ENCODE measurements at places on chromosomes 12 and 14. TPM values are rescaled to one million over a fixed set of nuclear protein-coding genes. Genes with fewer than 3 reads are reported as not detected.

DNA sequence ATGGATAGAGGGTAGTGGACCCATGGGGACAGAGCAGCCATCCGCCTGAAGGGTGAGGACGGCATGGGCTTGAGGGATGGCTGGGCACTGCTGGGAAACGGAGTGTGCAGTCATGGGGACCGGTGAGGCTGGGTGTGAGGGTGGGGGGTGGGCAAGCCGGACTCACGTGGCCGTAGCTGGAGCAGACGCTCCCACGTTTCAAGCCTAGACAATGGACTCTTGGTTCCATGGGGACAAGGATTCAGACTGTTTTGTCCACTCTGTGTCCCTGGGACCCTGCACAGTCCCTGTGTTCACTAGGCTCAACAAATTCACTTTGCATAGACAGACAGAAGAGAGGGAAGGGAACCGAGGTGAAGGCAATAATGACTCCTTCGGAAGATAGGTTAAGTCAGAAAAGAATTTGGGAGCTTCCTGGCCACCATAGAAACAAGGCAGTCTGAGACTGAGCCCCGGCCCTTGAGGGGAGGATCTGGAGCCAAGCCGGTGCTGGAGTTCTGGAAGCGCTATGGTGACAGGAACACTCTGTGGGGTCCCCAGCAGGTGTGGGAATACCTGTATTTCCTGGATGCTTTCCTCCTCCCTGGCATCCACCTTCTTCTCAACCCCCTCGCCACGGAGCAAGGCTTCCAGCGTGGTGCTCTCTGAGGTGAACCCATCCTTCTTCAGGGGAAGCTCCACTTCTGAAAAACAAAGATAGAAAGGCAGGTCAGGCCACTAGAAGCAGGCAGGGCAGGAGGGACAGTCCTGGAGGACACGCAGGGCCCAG lies 162.5 kb downstream of the DPF3 start:
- no peak for DNase-seq

- DNase-seq = no peak
Observed at GRCh38 chr12:108646600-108647579, 13.2 kb upstream of the SELPLG start.

- DNase-seq = no peak
Observed at GRCh38 chr14:98886982-98887381, 385.0 kb downstream of the BCL11B start.

Gene CBX5
- total RNA-seq = 61.5 TPM

DNA sequence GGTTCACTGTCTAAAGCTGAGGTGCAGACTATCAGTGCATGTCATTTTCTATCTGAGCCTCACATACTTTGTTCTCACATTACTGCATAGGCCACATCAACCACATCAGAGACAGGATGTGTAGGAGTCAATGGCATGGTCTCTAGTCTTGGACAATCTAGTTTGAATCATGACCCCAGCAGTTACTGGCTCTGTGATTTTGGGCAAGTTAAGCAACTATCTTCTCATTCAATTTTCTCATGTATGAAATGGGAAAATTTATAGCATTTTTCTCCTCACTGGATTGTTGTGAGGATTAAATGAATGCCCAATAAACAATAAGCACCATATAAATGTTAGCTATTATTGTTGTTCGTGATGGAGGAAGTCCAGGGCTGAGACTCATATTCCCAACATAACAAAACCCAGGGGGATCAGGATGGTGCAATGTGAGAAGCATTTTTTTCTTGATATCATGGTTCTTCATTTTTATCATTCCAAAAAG lies 432.6 kb downstream of the LRIG3 start:
- DNase-seq = no peak

Gene NR1H4
- total RNA-seq = not detected

DNA sequence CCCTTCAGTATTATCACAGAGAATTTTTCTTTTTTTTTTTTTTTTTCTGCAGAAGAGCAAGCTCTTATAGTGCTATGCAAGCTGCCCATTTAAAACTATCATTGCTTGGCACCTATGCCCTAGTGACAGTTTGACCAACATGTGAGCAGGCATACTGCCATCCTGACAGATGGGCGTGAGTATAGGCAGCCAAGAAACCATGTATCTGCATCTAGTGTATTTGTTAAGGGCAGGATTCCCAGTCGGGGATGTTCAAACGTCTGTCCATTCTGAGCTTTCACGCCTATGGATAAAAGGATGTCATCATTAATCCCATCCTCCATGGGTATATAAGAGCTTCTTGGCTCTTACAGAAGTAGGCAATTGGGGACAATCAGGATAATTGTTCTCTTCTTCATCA lies 8.8 kb downstream of the VRK1 start:
- DNase-seq = no peak

- no peak for DNase-seq
Observed at GRCh38 chr14:20436363-20436755, 393 bp upstream of the KLHL33 start.

- DNase-seq = no peak
Observed at GRCh38 chr14:33230021-33230420, 291.3 kb downstream of the NPAS3 start.

GRCh38 chr14:80850197-80850814 lies 91.2 kb downstream of the CEP128 start:
- DNase-seq = peak; percentile 10

- DNase-seq = no peak
Observed at GRCh38 chr14:51828017-51828797, 32.2 kb upstream of the GNG2 start.

Gene CMA1
- not detected for total RNA-seq

- no peak for DNase-seq
Observed at GRCh38 chr14:96035456-96035855, 3.7 kb upstream of the C14orf132 start.

DNA sequence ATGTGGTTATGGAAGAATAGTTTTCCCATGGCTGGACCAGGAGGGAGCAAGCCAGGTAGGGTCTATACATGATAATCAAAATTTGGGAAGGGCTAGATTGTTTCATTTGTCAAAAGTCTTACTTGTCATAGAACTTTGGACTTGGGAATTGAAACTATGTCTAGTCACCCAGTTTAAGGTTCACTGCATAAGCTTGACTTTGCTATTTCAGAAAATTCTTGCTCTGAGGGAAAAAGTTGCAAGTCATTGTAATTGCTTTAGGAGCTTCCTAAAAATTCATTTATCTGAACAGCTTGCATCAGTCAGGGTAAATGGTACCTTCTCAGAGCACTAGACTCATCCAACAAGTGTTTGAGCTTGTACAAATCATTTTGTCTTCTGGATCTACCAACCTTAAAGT lies 1194.7 kb downstream of the GALC start:
- DNase-seq = peak; percentile 61

DNA sequence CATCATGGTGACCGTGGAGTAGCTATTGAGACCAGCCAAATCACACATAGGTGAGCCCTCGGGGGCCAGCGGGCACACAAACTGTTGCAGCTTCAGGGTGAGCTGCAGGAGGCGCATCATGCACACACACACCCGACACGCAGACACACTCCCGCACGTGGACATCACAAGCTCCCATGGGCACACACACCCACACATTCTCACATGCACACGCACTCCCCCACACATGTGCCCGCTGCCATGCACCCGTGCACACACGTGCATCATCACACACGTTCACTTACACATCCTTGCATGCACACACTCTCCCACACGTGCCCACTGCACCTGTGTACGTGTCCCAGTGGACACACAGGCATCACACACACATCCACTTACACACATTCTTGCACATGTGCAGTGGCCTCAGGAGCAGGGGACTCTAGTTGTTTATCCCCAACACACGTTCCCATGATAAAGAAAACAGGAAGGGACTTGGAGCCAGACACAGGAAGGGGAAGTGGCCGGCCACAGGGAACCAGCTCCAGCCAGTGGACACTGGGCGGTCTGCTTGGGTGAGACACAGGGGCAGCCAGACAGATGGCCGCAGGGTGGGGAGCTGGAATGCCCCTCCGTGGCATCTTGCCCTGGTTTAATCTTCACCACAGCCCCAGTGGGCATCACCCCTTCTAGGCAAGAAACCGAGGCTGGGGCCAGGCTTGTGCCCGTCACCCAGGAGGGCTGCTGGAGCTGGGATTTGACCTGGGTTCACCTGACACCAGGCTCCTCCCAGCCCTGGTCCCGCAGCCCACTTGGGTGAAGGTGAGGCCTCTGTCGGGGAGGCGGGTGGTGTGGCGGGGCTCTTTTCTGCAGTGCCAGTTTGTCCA lies 49.7 kb downstream of the CYP46A1 start:
- DNase-seq = no peak

Gene FBLN5
- total RNA-seq = 2.2 TPM

DNA sequence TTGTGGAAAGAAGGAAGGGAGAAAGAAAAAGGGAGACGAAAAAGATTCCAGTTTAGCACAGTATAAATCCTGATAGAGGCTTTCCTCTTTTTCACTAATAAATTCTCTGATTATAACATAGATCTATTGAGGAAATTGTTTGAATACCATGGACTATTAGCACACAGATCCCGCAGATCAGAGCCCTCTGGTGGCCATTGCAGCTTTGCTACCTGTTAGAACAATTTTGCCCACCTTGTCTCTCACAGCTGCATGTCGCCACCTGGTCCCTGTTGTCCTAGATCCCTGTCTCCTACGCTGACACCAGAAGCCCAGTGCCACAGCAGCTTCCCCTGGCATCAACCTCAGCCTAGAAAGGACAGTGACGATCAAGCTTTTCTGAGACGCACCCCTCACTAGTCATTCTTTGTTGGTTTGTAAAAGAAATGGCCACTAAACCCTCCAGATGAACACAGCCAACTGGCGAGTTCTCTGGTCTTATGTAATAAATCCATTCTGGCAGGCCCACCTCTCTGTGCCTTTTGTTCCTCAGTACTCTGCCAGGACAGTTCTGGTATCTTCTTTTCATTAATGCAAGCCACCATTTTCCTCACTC lies 9.9 kb downstream of the GPHB5 start:
- no peak for DNase-seq

Gene PIANP
- total RNA-seq = not detected

DNA sequence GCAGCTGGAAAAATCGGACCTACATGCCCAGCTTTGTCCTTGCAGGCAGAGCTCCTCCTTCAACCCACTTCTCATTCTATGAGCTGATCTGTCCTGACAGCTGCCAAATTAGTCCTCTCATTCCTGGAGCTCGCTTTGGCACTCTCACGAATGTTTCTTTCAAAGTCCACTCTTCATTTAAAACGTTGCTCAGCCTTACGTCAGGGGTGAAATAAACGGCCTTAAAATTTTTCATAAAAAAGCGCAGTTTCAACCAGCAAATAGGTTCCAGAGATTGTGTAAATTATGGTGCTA lies 120.9 kb upstream of the HIF1A start:
- DNase-seq = no peak

Gene RAP1B
- total RNA-seq = 166 TPM

Gene UNG
- total RNA-seq = 101 TPM

DNA sequence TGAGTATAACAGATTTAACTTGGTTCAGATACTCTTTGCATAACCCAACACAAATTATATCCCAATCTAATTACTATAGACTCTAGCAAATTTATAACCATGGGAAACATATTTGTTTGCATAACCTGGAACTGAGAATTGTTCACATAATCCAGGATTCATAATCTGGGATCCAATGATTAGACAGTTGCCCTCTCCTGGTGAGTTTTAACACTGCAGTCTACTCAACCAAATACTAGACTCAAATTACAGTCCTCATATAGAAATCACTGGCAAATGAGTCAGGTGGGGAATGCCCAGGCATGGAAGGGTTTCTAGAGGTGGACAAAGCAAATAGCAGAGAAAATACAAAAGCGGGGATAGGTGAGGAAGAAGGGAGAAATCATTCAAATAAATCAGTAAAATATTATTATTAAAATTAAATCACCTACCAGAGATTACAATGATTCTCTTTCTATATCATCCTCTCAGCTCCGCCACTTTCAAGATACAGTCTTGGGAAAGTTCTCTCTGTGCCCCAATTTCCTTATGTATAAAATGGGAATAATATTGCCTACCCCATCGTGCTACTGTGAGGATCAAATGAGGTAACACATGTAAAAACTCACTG lies 9.4 kb downstream of the GCH1 start:
- no peak for DNase-seq

GRCh38 chr12:55733858-55734257 lies 5.0 kb upstream of the CD63 start:
- DNase-seq = no peak

Measured in epithelial cell of proximal tubule (primary cell).